ENCODE measurements at places on chromosomes 11 and 22.
A peak's percentile ranks its signal among the peaks of the same experiment; 100 is the strongest.

GRCh38 chr11:107702723-107703122 is 9.1 kb downstream of the SLN start:
- no peak for DNase-seq

GRCh38 chr11:24819006-24819405 is 322.2 kb downstream of the LUZP2 start:
- no peak for DNase-seq

DNA sequence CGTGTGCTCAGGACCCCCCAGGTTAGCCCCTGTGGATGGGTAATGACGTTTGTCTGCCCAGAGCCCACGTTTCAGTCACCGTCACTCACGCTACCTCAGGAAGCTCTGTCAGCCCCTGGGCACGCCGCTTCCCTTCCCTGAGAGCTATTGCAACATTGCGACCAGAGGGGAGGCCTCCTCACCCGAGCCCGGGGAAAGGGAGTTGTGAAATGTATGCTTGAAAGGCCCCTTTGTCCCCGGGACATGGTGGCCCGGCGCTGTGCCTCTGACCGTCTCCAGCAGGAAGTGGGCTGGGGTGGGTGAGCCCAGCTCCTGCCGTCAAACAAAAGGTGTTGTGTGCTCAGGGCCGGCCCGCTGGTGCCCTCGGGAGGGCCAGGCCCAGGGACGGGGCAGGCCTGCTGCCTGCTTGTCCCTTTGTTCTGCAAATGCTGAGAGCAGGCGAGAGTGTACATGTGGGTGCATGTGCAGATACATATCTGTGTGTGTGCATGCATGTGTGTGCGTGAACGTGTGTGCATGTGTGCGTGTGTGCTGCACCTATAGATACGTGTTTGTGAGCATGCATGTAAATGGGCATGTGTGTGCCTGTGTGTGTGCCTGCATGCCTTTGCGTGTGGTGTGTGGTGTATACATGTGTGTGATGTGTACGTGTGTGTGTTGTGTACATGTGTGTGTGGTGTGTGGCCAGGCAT is 1125.0 kb downstream of the BRD1 start:
- no peak for DNase-seq

DNA sequence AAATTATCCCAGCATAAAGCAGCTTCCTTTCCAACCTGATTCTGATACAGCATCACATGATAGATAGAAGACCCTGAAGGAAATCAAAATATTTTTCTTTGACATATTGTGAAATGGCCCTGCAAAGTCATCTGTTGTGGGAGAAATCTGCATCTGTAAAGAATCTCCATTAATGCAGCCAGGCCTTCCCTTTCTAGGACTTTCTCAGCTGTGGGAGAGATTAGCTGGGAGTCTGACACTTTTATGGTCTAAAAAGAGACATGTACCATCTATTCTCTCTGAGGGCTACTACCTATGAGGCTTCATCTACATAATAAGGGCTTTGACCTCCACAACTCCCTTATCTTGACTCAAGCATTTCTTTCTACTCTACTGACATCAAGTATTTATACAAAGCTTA is 238.1 kb downstream of the SWAP70 start:
- no peak for DNase-seq

- DNase-seq: no peak
Measured at GRCh38 chr22:35616043-35616442, 1.1 kb downstream of the MB start.

DNA sequence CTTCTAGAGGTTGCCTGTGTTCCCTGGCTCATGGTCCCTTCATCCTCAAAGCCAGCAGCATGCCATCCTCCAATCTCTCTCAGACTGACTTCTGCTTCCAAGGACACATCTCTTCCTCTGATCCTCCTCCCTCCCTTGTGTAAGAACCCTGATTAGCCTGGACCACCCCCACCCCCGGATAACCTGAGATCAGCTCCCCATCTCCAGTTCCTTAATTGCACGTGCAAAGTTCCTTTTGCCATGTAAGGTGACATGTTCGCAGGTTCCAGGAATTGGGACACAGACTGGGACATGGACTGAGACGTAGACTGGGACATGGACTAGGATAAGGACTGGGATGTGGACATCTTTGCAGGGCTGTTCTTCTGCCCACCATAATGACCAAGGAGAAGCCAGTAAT is 925.3 kb downstream of the TBC1D22A start:
- DNase-seq: no peak

DNA sequence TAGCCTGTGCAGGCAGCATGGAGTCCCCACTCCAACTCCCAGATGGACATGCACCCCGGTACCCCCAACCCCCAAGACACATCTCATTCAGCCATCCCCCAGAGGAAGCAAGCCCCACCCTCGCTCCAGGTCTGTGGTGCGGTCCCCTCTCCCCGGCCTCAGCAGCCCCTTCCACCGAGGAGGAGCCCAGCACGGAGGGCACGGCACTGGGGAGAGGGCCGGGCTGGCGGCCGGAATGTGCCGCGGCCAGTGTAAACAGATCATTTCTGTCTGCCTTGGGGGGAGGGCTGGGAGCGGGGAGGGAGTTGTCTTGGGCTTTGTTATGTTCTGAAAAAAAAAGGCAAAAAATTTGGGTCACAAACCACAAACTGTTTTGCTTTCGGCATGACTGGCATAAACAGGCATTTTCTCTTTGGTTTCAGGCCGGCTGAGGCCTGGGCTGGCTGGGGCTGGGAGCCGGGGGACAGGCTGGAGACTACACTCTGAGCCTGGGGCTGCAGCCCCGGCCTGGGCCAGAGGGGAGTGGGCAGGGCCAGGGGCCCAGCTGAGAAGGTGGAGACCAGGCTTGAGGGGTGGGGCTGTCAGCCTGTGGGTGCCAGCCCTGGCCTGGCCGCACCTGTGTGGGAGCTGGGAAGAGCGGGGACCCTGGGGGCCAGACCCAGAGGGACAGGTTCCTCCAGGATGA is 16.8 kb downstream of the IGF2 start:
- peak; percentile 67 for DNase-seq

GRCh38 chr22:42922374-42923191 is 65.5 kb upstream of the ARFGAP3 start:
- no peak for DNase-seq

DNA sequence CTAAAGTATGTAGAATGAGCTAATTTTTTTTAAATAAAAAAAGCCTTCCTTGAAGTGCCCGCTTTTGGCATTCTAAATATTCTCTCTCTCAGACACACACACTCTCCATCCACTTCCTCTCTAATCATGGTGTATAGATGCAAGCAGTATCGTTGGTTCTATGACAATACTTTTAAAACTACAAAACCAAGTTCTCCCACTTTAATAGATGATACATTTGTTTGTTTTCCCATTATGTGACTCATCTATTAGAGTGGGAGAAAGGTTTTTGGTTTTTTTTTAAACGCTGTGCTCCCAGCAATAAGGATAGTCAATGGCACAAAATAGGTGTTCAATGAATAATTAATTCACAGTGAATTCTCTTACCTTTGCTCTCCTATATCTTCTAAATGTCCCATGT is 44.6 kb downstream of the FZD4 start:
- DNase-seq: no peak

DNA sequence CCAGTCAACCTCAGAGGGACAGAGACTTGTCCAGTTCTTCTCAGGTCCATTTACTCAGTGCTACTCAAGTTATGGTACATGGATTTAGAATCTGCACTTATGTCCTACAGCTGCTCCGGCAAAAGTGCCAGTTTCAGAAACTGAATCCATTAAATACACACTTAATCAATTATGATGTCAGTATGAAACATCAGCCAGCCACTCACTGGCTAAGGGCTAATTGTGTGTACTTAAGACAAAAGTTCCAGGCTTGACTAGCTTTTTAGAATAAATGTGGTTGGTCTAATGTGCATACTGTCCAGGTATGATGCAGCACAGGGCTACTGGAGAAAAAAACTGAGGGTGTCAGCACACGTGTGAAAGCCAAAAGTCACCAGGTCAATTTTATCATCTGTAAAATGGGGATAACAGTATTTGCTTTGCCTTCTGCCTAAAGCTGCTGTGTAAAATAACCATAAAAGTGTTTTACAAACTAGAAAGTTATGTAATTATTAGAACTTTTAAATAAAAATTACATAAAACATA is 55.4 kb upstream of the CYP2D6 start:
- no peak for DNase-seq

GRCh38 chr11:102435688-102436087 is 16.9 kb downstream of the TMEM123 start:
- no peak for DNase-seq

- DNase-seq: no peak
Measured at GRCh38 chr11:82671451-82671850, 62.2 kb downstream of the FAM181B start.

DNA sequence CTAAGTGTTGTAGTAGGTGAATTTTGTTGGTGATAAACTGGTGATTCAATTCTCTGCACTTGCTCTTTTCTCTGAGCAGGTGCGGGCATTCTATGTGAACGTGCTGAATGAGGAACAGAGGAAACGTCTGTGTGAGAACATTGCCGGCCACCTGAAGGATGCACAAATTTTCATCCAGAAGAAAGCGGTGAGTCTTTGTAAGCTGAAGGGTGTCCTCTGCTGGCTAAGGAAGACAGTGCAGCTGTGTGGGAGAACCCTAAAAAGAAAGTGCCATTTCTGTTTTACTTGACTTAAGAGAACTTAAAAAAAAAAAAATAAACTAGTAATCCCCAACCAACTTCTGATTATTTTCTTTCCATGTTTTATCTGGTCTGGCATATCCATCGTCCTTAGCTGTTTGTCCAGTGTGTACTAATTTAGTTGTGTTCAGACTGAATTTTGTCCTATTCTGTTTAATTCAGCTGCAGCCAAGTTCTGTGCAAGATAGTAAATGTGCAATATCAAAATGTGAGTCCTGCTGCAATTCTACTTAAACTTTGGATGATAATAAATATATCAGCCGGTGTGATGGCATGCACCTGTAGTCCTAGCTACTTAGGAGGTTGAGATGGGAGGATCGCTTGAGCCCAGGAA is 29.6 kb downstream of the CAT start:
- peak; percentile 33 for DNase-seq

DNA sequence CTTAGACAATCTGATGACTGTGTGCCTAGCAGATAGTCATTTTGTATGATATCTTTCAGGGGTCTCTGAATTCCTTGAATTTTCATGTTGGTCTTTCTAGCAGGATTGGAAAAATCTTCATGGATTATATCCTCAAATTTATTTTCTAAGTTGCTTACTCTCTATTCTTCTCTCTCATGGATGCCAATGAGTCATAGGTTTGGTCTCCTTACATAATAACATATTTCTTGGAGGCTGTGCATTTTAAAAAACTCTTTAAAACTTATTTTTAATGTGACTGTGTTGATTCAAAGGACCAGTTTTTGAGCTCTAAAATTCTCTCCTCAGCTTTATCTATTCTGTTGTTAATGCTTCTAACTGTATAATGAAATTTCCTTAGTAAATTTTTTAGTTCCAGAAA is 198.7 kb downstream of the AASDHPPT start:
- no peak for DNase-seq
